NCI-H460 (cell line): ENCODE measurements at places on chromosomes 7 and 10. TPM values are rescaled to one million over a fixed set of nuclear protein-coding genes. Genes with fewer than 3 reads are reported as not detected.

GRCh38 chr10:16989826-16990293 lies 139.8 kb downstream of the CUBN start:
- no peak for DNase-seq

DNA sequence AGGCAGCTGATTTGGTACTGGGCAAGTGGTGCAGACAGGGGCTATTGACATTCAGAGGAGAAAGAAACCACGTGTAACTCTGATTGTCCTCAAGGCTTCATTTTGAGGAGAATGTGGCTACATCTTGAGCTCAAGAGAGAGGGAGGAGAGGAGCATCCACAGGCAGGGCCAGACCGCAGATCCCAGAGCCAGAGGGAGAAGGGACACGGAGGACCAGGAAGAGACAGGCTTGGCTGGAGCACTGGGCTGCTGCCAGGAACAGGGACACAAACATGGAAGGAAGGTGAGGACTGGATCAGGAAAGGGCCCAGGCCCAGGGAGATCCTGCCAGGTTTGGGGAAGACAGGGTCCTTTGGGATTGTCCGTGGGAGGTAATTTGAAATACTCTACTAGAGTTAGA lies 158.3 kb downstream of the GPAM start:
- no peak for DNase-seq

GRCh38 chr7:128271942-128272481 lies 30.9 kb downstream of the LEP start:
- no peak for DNase-seq

GRCh38 chr10:123870260-123870659 lies 21.3 kb downstream of the CPXM2 start:
- no peak for DNase-seq

PSD gene
- 0.29 and 0.32 TPM in 2 replicates for total RNA-seq
